Stimulated activated CD8-positive, alpha-beta memory T cell treated with anti-CD3 and anti-CD28 coated beads, Interleukin-2, amount 100 ng/mL, for 48 hours (primary cell): ENCODE measurements at places on chromosomes 11 and 22.

DNA sequence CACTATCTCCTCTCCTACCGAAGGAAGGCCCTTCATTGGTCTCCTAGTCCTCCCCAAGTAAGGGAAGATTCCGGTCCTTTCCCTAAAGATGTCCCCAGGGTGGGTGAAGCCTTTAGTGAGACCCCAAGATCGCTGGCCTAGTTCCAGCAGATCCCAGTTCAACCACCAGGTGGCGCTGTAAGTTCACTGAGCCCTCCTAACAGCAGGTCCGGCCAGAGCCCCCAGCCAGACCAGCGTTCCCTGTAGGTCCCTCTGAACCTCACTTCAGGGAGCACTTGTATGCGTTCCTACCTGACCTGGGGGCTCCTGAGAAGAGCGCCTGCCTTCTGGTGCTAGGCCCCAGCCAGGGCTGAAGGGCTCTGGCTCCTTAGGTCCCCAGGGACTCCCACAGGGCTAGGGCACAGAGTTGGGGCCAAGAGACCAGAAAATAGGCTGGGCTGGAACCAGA, 38.1 kb downstream of the LMO1 start:
- DNase-seq, result peak; percentile 42

DNA sequence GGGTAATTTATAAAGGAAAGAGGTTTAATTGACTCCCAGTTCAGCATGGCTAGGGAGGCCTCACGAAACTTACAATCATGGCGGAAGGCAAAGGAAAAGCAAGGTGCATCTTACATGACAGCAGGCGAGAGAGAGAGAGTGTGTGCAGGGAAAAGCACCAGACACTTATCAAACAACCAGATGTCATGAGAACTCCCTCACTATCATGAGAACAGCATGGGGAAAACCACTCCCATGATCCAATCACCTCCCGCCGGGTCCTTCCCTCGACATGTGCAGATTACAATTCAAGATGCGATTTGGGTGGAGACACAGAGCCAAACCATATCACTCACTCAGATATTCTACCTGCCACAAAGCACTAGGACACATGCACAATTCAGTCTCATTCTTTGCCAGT, 48.1 kb upstream of the HMGXB4 start:
- no peak for DNase-seq

DNA sequence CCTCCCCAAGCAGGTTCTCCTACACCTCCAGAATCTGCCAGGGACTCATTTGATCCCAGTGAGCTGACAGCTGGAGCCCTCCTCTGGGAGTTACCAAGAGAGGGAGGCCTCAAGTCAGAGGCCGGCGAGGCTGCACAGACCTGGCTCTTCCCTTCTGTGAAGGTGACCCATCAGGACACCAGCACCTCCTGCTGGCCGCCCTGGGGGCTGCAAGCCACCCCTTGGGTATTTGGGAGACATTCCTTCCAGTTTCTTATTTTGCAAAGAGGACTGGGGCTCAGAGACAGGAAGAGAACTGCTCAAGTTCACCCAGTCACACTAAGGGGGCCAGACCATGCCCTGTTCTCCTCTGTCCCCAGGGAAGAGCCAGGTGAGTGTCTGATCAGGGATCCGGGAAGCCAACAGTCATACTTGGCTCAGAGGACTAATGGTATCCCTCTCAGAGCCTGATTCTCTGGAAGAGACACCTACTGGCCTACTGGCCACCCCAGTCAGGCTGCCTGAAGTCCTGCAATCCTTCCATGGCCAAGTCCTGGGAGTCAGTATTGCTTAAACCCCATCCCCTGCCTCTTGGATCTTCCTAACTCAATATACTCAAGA, 40.5 kb upstream of the RIC3 start:
- DNase-seq, result peak; percentile 15

DNA sequence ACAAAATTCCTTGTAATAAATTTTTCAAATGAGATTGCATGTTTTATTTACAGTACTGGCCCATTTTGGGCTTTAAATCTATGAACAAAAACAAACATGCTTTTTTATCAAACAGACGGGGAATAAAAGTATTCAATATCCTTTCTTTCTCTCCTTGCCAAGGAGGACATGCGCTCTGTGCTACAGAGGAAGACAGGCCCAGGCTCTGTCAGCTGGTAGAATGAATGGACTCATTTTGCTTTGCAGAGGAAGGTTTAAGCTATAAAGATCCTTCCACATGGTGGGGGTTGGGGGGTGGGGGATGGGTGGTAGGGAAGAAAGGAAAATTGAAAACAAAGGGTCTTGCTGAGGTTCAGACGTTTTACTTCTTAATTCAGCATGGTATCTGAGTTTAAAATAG, 575.6 kb downstream of the INSC start:
- no peak for DNase-seq

- no peak for DNase-seq
These were observed 90.4 kb upstream of the YWHAH start for GRCh38 chr22:31853736-31854495.

DNA sequence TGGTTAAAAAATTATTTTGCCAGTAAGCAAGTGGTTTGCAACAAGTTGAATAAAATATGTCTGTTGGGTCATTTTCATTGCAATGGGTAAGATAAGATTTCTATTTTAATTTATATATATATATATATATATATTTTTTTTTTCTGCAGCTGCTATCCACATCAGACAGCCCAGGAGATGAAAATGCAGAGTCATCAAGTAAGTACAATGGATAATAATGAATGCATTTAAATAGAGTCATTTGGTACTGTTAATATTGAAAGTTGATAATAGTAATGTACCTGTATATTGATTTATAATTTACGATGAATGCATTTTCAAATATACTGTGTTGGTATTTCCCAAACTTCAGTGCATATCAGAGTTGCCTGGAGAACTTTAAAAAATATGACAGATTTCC, 11.5 kb downstream of the BIRC3 start:
- no peak for DNase-seq

- no peak for DNase-seq
These were observed 12.3 kb downstream of the HYOU1 start for GRCh38 chr11:119044708-119045107.

DNA sequence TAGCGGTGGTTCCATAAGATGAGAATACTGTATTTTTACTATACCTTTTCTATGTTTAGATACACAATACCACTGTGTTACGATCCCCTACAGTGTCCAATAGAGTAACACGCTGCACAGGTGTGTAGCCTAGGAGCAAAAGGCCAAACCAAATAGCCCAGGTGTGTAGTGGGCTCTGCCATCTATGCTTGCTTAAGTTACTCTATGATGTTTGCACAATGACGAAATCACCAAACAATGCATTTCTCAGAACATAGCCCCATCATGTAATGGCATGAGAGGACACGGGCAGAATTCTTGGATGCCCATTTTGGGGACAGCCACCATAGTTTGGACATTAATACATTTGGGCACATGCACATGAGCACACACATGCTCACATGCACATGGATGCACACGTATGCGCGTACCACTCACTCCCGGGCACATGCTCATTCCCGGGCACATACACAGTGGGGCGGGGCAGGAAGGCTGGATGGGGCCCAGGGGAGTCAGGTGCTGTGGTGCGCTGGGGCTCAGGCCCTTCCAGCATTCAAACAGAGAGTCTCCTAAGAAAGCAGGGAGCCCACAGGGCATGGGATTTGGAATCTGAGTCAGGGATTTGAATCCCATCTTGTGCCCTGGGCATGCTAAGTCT, 51.1 kb downstream of the RTN4R start:
- DNase-seq, result no peak

- DNase-seq, result no peak
These were observed 9.9 kb downstream of the NDUFV1 start for GRCh38 chr11:67616431-67617242.

- DNase-seq, result no peak
These were observed 43.2 kb upstream of the BLID start for GRCh38 chr11:122159173-122159721.

- DNase-seq, result no peak
These were observed 101.3 kb upstream of the DBX1 start for GRCh38 chr11:20261526-20261925.

DNA sequence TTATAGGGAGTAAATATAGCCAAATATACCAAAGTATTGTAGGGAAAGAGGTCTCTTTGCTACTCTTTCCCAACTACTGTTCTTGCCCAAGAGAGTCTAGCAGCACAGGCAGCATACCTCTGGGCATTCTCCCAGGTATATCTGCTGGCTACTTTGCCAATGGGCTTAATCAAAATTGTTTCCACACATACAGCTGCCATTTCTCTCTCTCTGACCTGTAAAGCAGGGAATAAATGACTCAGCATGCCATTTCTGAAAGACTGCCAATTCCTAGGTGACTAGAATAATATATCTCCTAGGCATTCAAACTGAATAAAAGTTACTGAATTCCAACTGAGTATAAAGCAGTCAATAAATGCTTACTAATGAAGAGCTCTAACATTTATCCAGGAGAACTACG, 44.6 kb downstream of the RDX start:
- DNase-seq, result no peak

GRCh38 chr11:35461917-35462538, 42.7 kb upstream of the SLC1A2 start:
- no peak for DNase-seq

GRCh38 chr11:132422722-132423121, 1052.3 kb downstream of the NTM start:
- DNase-seq, result no peak

DNA sequence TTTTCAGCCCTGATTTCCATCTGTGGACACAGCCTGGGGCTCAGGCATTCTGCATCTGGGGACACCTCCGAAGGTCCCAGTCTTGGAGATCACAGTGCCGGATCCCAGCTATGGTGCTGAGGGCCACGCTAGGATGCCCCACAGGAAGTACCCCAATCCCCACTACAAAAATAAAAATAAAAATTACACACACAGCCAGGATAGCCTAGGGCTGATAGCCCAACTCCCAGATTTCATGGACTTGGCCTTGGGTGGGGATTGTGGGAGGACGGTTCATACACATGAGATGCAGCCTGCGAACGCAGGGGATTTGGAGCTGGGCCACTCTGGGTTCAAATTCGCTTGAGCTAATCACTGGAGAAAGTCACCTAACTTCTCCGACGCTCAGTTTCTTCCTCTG, 237.7 kb downstream of the BUD13 start:
- no peak for DNase-seq

GRCh38 chr11:128365044-128365443, 222.3 kb downstream of the ETS1 start:
- DNase-seq, result no peak

DNA sequence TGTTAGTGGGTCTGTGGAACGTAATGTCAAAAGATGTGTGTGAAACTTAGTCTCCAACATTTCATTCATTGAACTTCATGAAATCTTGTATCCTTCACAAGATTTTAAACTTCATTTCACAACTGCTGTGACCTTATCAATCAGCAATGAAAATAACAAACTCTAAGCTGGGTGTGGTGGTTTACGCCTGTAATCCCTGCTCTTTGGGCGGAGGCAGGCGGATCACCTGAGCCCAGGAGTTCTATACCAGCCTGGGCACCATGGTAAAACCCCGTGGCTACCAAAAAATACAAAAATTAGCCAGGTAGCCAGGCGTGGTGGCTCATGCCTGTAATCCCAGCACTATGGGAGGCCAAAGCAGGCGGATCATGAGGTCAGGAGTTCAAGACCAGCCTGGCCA, 5.1 kb downstream of the CHKA start:
- no peak for DNase-seq

- no peak for DNase-seq
These were observed 2.3 kb downstream of the KRTAP5-11 start for GRCh38 chr11:71580057-71581003.

- no peak for DNase-seq
These were observed 149.8 kb upstream of the MPPED2 start for GRCh38 chr11:30735946-30736345.

DNA sequence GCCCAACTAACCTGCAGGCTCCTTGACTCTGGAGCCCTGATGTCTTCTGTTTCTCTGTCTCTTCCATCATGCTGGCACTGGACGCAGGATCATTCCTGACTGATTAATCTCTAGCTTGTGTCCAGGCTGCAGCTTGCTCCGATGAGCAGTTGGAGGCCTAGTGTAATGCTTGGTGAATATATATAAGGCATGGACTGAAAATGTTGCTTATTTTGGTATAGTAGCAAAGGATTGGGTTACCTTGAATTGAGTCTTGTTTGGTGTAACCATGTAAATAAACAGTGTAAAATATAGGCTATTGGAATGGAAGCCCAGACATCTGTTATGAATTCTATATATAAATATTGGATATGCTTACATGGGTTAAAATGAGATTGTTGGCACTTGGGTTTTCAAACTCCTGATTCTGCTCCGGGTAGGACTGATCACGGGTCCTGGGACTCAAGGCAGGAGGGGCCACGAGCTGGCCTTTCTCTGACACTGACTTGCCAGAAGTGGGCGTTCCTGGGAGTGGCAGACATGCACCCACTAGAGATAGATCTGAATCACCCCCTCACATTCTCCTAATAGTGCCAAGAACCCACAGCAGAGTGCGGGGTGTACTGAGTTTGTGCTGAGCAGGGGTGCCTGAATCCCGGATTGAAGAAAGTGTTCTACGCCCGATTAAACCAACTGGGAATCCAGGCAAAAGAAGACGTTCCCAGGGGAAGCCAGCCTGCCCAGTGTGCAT, 25.8 kb downstream of the LRP5 start:
- no peak for DNase-seq

DNA sequence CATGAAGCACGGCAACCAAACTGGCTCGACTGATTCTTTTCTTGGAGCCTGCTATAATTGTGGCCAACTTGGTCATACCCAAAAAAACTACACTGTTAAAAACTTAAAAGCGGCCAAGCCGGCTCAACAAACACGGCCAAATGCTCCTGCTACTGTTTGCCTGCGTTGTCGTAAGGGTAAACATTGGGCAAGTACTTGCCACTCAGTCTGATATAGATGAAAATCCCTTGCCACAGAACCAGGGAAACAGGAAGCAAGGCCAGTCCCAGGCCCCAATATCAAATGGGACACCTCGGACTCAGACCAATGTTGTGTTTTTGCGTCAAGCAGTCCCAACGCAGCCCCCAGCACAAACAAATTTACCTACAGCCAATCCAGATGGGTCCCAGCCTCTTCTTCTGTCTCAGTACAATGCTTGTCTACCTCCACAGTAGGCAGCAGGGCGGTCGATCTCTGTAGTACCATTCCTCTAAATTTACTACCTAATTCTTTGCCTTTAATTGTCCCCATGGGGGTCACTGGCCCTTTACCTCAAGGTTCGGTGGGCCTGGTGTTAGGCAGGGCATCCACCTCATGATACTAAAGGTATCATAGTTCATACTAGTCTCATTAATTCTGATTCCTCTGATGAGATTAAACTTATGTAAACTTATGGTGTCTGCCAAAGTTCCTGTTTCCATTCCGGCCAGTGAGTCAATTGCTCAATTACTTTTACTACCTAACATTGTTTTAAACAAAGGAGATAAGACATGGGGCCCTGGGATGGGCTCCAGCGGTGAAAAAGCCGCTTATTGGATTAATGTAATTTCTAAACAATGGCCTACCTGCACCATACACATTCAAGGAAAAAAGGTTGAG, 3.7 kb upstream of the COMT start:
- no peak for DNase-seq
